SHP77 (cell line): ENCODE measurements at places on chromosomes 3 and 15.

GRCh38 chr3:105513042-105513441 lies 146.3 kb downstream of the ALCAM start:
- no peak for DNase-seq

DNA sequence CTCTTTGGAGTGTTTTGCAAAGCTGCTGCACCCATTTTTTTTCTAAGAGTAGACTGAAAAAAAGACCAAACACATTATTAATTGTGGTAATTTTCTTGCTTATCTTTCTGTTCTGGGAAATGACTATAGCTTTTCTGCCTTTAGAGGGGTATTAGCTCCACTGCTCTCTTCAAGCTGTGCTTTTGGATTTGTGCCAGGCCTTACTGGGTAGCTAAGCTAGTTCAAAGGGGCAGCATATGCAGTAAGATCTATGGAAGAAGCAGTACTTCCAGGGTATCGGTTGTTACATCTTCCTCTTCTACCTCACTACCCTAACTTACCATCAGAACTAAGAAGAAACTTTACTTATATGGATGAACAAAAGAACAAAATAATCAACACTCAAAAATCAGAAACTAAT lies 28.7 kb upstream of the ARIH1 start:
- no peak for DNase-seq

- DNase-seq: no peak
Measured at GRCh38 chr3:192494174-192494573, 233.2 kb downstream of the FGF12 start.

GRCh38 chr15:39235084-39235795 lies 345.6 kb upstream of the THBS1 start:
- no peak for DNase-seq

- DNase-seq: no peak
Measured at GRCh38 chr15:89433686-89434085, 62.7 kb downstream of the RHCG start.

GRCh38 chr3:172101107-172101506 lies 61.7 kb downstream of the FNDC3B start:
- no peak for DNase-seq

DNA sequence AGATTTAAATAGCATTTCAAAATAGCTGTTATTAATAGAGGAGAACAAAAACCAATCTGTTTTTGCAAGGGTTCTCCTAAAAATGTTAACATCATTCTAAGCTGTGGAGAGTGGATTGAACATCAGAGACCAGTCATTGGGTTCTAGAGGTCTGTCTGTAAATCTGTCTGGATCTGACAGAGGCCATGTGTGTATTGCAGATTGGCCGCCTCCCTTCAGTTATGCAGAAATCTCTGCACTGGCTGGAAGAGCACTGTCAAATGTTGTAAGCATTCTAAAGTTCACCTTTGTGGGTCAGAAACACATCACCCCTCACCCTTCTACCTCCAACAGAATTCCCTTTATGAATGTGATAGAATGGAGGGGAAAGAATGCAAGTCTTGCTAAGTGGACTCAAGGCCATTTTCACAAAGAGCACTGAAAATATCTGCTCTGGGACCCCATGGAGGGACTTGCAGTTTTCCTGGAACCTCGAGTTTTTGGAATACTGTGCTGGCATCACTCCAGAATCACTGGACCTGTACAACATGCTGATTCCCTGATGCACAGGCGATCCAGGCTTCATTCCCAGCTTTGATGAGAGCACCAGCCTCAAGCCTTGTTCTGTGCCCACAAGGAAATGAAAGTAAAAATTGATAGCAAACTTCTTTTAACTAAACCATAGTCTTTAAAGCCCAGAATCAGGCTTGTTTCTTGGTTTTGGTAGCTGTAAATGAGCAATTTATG lies 8.4 kb downstream of the FAM81A start:
- DNase-seq: no peak

DNA sequence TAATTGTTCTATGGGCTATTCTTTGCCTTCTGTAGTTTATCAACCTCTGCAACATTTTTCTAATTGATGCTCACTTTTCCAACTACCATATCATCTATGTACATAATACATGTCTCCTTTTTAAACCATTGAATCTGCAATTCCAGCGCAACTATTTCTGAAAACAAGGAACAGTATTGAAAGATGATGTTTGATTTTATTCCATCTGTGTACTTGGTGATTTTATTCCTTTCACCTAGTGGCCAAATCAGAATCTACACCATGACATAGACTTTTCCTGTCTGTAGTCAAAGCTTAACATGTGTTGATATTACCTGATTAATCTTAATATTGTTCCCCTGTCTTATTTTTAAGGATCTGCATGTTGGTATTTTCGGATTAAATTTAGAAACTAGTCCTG lies 13.0 kb downstream of the NKTR start:
- no peak for DNase-seq

- DNase-seq: no peak
Measured at GRCh38 chr3:146117406-146118285, 43.3 kb downstream of the PLOD2 start.

- no peak for DNase-seq
Measured at GRCh38 chr15:77781946-77782240, 149.2 kb upstream of the LINGO1 start.

DNA sequence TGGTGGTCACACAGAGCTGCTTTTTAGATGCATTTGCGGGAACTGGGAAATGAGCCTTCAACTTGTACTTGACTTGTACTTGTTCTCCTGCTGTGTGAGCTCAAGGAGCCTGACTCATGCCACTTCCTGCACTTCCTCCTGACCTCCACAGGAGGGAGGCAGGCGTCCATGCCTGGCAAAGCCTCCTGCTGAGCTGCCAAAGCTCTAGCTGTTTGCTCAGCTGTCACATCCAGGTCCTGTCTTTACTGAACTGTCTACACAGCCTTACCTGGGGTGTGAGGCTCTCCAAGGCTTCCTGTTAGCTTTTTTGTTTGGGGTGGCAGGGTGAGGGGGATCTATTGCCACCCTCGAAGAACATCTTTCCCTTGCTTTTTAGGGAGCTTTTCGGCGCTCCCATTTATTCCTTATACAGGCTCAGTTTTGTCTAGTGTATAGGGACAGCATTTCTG lies 6.4 kb downstream of the THPO start:
- peak; percentile 89 for DNase-seq

- no peak for DNase-seq
Measured at GRCh38 chr15:70198441-70199123, 100.9 kb upstream of the TLE3 start.

DNA sequence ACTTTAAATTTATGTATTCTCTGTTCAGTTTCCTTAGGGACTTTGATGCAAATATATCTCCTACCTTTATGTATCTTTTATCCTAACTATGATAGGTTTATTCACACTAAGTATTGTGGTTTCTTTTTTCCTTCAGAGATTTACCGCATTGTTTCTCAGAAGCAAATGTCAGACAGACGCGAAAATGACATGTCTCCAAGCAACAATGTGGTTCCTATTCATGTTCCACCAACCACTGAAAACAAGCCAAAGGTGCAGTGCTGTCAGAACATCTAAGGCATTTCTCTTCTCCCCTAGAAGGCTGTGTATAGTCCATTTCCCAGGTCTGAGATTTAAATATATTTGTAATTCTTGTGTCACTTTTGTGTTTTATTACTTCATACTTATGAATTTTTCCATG lies 18.3 kb downstream of the RAB11A start:
- no peak for DNase-seq

- no peak for DNase-seq
Measured at GRCh38 chr3:106823701-106824100, 553.5 kb upstream of the CCDC54 start.

GRCh38 chr15:73941044-73941443 lies 14.8 kb downstream of the LOXL1 start:
- DNase-seq: no peak

DNA sequence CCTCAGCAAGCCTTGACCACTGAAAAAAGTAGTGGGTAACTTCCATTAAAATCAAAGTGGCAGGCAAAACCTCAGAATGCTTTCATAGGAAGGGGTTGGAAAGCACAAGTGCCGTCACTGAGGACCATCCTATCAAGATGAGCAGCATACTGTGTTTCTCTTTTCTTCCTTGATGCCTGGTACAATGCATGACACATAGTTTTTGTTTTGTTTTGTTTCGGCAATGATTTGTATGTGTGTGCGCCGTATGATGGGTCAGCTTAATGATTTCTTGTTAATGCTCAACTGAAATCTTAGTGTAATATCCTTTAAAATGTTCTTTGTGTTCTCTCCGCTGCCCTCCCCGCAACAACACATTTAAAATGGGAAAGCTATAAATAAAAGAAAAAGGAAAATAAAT lies 476.4 kb upstream of the KCNMB2 start:
- no peak for DNase-seq

- DNase-seq: no peak
Measured at GRCh38 chr15:68421798-68422402, 10.1 kb downstream of the ITGA11 start.
